EH (cell line): ENCODE measurements at places on chromosomes 6 and 20.

- DNase-seq = no peak
Measured at GRCh38 chr6:130393306-130393705, 27.5 kb downstream of the TMEM200A start.

DNA sequence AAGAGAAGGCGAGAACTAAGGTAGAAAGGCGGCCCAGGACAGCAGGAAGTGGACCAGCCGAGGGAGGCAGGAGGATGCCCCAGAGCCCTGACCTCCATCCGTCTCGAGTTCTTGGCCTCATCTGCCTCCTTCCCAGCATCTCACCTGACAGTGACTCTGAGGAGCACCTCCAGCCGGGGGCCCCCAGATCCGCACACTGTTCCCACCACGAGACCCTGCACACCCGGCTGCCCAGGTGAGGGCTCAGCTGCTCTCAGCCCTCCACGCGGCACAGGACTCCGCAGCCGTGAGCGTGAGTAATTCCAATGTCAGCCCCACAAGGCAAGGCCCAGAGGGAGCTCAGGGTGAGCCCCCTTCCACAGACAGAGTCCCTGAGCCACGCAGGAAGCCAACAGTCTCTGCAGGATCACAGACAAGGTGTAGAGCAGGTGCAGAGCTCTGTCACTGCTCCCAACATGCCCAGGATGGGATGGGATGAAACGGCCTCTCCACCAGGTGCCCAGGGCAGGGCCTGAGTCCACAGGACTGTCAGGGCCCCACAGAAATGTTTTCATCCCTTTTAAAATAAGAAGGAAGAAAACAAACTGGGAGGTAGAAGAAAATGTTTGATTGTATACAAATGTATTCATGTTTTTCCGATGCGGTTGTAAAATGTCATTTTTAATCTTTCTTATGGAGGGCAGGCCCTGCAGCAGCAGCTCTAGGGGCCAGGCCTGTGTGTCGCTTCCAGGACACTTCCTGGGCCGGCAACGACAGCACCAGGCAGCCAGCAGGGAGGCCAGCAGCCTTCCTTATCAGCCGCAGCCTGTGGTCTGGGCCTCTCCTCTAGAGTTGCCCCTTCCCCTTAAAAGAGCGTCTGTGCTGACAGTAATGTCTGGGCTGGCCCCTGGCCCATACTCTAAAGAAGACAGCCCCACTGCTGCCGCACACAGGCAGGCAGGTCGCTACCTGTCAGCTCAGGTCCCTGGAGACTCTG is 66.9 kb downstream of the DLL1 start:
- DNase-seq = no peak

DNA sequence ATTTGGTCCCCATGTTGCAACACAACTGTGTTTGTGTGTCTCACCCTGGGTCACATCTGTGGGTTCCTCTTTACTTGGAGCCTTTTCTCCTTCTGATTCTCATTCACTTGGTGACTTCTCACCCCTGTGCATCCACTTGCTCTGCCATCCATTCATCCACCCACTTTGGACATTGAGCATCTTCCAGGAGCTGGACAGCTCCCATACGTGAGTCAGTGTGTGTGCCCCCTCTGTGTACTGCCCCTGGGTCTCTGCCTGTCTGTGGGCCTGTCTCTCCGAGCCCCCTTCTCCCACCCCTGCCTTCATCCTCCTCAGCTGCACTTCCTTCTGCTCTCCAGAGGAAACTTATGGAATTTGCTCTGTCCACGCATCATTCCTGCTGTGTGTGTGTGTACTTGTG is 67.8 kb upstream of the NNAT start:
- peak; percentile 3 for DNase-seq

DNA sequence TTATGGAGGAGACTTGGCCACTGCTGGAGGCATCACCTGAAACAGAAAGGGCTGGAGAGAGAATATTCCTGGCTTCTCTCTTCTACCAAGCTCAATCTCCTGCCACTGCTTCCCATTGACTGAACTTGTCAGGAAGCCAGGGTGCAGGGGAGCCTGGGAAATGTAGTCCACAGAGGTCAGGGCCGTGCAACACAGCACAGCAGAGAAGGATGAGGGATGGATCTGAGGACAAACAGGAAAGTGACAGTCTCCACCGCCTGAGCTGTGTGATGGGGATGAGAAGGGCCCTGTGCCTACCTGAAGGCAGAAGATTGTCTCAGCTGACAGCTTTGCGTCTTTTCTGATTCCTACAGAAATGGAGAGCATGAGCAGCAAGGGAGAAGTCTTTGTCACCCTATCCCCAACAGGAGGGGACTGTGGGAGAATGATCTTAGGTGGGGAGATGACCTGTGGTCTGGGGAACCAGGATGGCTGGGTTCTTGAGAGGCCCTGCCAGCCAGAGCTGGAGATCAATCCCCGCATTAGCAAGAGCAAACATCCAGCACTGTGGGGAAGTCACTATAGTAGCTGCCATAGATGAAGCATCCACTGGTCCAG is 114.2 kb downstream of the SNX5 start:
- peak; percentile 68 for DNase-seq

- no peak for DNase-seq
Measured at GRCh38 chr6:170000071-170000843, 248.8 kb downstream of the ERMARD start.

DNA sequence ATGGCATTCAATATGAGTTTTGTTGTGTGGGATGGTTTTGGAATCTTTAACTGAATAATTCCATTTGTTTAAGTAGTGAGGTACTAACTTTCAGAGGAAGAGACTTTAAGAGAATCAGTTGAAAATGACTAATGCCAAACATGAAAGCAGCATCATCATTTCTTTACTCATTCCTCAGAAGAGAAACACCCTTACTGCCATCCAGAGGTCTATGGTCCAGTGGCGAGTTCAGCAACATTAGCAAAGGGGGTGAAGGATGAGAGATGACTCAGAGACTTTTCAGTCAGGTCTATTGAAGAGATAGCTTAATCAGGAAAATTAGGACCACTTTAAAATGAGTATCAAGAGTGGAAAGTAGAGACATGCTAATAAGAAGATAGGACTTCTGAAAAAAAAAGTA is 118.8 kb downstream of the COL19A1 start:
- peak; percentile 9 for DNase-seq

GRCh38 chr6:23448281-23448680 is 677.7 kb upstream of the NRSN1 start:
- DNase-seq = no peak

DNA sequence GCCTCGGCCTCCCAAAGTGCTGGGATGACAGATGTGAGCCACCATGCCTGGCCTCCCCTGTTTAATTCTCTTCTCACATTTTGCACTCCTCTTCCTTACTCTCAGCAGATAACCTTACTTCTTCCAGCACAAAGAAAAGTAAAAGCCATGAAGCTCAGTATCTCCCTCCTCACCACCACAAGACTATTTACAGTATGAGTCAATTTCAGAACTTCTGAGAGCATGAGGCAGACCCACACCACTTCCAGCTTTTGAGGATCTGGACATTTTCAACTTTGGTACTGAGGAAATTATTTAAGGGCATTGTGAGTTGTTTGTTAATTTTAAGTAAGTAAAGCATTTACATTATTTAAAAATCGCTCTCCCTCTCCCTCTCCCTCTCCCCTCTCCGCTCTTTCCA is 8.0 kb upstream of the SNX3 start:
- DNase-seq = no peak

DNA sequence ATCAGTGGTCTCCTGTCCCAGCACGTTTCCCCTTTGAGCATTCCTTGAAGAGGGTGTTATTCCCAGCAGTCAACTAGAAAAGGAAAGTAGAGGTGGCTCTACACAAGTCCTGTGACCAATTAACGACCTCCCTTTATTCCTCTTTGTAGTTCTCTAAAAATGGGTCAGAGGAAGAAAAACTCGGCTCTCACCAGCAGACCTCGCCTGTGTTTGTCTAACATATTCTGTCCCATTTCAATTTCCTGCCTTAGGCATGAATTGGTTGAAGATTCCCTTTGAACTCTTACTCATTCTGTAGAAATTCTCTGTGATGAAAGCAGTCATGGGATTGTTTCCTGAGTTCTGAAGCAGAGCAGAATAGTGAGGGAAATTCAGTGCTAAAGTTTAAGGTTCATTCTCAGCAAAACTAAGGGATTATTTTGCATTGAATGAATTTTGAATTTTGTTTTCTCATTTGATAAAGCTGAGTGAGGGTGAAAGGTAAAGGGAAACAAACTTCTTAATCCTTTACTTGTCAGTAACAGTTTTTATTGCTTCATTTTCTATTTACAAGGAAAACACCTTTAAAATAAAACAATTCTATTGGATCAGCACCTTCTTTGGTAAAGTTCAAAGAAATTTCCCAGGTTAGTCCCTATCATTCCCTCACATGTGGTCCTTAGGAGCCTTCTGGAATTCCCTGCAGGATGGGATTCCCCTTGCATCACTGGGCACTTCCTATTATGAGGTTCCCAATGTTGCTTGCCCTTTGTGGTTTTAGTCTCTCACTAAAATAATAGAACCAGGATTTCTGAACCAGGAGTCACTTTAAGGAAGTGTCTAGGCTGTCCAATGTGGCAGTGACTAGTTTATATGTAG is 105.8 kb downstream of the SLX4IP start:
- DNase-seq = peak; percentile 92

- no peak for DNase-seq
Measured at GRCh38 chr20:51425347-51426106, 117.0 kb downstream of the NFATC2 start.
